Femur (tissue), 1 donor: ENCODE measurements at places on chromosomes 13 and 19.

DNA sequence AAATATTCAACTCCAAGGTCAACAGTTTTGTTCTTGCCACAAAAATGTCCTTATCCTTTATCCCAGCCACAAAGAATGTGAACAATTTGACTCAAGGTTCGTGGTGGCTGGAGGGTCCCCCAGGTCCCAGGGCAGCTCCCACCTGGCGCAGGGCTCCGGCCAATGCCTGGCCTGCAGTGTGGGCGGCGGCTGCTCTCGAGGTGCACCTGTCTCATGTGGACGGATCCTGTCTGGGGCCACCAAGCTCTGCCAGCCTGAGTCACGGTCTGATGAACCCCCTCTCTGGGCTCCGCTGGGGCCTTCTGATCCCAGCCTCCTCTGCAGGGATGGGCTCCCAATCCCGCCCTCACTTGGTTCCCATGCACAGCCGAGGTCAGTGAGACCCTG, 49.4 kb downstream of the GAS6 start:
- DNase-seq: no peak

- no peak for DNase-seq
Observed at GRCh38 chr13:85427416-85427815, 371.8 kb downstream of the SLITRK6 start.

- DNase-seq: no peak
Observed at GRCh38 chr13:24016046-24016445, 118.7 kb upstream of the C1QTNF9B start.

- peak; percentile 68 for DNase-seq
Observed at GRCh38 chr19:16660763-16661479, at the start of gene TMEM38A. Gene TMEM38A (plus strand): TSS chr19:16661139. CDS start chr19:16661218, 79 bp downstream.

- DNase-seq: no peak
Observed at GRCh38 chr13:91318886-91319285, 28.6 kb upstream of the MIR17HG start.

- DNase-seq: no peak
Observed at GRCh38 chr13:84290386-84290785, 408.1 kb upstream of the SLITRK1 start.

- no peak for DNase-seq
Observed at GRCh38 chr13:99000137-99000536, 22.3 kb upstream of the DOCK9 start.

DNA sequence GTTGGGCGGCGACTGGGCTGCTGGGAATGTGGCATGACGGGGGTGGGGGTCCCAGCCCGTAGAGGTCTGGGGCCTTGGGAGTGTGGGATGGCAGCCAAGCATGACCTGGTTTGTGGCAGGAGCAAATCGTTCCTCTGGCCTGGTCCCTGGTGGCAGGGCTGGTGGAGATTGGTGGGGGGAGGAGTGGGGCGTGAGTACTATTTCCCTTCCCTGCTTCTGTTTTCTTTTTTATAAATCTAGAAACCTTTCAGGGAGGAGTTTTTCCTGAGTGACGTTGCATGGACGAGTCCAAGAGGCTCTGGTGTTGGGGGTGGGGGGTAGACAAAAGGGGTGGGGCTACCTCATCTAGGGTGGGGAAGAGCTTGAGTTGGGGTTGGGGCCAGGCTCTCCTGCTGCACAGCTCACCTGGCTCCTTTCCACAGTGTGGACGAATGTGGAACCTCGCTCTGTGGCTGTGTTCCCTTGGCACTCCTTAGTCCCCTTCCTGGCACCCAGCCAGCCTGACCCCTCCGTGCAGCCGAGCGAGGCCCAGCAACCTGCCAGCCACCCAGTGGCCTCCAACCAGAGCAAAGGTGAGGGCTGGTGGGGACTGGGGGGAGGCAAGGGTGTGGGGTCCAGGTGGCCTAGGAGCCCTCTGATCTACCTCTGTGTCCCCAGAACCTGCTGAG, 15.4 kb upstream of the PRR19 start:
- peak; percentile 72 for DNase-seq

GRCh38 chr13:68616600-68617222, 1386.6 kb upstream of the PCDH9 start:
- no peak for DNase-seq

- no peak for DNase-seq
Observed at GRCh38 chr13:94759120-94759728, 46.9 kb upstream of the SOX21 start.

DNA sequence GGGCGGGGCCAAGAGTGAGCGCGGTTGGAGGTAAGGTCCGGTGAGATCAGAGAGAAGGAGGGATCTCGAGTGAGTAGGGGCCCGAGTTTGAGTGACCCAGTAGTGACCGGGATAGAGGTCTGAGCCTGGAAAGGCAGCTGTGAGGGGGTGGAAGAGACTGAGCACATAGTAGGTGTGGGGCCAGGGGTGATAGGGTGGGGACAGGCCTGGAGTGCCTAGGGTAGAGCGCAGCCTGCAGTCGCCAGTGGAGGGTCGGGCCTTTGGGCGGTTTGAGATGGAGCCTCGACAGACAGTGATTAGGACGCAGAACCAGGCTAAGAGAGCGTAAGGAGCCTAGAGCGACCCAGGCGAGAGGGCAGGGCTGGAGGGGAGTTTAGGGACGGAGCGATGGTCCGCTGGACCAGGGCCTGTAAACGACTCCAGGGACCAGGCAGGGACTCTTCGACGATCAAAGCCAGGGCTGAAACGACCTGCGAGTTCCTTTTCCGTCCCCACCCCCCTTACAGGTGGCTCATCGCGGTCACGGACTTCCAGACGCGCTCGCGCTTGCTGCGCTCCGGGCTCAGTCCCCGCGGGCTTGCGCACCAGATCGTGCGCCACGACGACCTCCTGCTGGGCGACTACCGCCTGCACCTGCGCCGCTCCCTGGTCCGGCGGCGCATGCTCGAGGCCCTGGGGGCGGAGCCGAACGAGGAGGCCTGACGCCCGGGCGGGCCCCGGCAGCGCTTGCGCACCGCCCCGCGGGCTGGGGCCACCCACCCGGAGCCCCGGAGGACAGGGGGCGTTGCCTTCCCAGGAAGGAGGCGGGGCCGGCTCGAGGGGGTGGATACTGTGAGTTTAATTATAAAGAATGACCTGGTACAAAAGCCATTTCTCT, 9.4 kb downstream of the C19orf81 start:
- DNase-seq: peak; percentile 81

DNA sequence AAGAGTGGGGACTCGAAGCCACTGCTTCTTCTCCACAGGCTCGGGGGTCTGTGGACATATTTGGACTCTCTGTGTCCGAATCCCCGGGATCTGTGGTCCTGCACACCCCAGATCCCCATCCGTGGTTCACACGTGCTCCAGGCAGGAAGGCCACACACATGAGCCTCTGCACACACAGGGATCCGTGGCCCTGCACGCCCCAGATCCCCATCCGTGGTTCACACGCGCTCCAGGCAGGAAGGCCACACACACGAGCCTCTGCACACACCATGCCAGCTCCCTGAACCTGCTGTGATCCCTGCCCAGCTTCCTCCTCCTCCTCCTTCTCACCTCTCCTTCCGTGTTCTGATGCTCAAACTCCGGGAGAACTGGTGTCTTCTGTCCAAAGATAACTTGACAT, 3.1 kb downstream of the TEX29 start:
- no peak for DNase-seq

DNA sequence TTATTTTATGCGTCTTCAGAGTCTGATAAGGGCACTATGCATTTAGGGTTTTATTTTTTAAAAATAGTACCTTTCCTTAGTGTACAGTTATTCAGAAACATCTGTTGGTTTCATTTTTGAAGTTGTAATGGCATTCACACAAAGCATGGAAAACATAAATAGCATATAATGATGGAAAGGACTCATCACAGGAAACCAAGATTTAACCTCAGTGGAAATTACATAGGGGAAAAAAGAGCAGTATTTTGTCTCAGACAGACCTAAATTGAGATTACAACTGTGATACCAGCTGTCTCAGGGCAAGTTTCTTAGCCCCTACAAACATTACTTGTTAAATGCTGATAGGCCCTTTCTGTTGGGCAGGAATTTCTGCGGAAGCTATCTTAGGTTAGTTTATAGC, 57.2 kb downstream of the NHLRC3 start:
- DNase-seq: no peak

DNA sequence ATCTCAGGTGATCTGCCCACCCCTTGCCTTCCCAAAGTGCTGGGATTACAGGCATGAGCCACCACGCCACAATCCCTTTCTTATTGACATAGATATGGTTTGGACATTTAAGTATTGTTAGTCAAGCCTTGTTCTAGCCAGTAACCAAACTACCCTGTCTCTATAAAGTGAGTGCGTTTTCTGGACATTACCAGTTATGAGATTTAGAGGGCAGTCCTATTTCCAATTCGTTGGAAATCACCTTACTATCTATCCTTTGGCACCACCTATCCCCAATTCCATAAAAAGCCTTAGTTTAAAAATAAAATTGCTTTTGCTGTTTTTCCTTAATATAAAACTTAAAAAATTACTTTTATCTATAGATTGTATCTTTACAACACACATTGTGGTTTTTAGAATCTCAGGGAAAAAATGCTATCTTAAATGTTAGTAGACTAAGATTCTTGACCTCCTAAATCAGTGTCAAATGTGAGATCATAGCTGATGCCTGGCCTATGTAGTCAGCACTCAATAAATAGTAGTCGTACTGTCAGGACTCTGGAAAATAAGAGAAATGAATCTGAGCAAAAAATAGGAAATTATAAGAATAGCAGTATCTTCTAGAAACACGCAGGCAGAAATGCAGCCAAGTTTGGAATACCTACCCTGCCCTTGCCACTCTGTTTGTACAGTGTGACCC, 57.0 kb downstream of the NUFIP1 start:
- DNase-seq: no peak

DNA sequence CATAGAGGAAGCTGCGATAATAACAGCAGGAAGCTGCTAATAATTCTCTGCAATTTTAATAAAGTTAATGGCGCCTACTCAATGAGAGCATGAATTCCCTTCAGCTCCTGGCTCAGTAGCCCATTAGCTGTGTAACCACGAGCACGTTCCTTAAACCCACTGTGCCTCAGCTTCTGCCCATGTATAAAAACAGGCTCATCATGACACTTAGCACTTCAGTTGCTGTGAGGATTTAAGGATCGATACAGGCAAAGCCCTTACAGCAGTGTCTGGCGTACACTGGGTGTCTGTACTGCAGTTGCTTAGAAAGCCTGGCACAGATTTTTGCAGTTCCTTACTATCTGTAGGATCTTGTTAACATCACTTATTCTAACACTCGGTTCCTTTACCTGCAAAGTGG, 673.4 kb upstream of the ARGLU1 start:
- DNase-seq: no peak

DNA sequence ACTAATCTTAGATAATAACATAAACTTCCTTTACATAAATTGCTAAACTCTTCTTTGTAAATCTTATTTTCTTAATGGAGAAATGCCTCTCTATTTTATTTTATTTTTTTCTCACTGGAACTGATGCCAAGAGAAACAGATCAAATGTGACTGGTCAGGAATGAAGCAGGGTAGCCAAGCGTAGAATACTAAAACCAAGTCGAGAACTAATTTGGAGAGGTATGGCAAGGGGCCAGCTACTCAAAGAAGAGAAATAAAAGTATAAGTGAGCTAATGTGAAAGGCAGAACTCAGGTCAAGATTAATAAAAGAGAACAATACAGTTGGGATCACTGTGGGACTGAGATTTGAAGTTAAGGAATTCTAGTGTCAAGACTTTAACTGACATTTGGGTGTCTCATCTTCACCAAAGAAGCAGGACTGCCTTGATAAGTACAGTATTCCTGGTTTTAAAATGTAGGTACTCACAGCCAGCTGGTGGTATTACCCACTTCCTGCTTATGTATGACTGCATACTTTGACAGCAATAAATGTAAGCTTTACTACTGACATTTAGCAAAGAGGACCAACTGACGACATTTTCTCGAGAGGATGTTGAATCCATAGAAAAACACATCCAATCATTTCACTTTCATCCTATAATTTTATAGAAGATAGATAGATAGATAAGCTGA, 1192.2 kb downstream of the EFNB2 start:
- no peak for DNase-seq

DNA sequence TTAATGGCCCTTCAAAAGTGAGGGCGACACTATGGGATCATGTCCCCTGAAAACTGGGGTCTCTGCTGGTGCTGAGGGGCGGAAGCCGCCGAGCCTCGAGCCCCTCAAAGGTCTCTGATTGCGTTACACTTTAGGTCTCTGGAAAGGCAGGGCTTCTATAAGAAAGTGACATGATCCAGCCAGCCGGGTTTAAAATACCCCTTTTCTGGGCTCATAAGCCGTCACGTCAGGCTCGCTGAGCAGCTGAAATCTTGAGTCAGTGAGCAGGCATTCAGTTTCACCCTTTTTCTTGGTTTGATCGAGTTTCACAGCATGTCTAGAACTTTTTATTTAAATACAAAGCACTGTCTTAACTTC, 600 bp upstream of the HMGB1 start:
- DNase-seq: no peak

GRCh38 chr13:30802953-30803478, 67.7 kb downstream of the ALOX5AP start:
- peak; percentile 87 for DNase-seq

GRCh38 chr13:33976965-33977364, 159.0 kb downstream of the RFC3 start:
- DNase-seq: no peak

- DNase-seq: no peak
Observed at GRCh38 chr19:32930567-32930966, 41.2 kb downstream of the CEP89 start.

DNA sequence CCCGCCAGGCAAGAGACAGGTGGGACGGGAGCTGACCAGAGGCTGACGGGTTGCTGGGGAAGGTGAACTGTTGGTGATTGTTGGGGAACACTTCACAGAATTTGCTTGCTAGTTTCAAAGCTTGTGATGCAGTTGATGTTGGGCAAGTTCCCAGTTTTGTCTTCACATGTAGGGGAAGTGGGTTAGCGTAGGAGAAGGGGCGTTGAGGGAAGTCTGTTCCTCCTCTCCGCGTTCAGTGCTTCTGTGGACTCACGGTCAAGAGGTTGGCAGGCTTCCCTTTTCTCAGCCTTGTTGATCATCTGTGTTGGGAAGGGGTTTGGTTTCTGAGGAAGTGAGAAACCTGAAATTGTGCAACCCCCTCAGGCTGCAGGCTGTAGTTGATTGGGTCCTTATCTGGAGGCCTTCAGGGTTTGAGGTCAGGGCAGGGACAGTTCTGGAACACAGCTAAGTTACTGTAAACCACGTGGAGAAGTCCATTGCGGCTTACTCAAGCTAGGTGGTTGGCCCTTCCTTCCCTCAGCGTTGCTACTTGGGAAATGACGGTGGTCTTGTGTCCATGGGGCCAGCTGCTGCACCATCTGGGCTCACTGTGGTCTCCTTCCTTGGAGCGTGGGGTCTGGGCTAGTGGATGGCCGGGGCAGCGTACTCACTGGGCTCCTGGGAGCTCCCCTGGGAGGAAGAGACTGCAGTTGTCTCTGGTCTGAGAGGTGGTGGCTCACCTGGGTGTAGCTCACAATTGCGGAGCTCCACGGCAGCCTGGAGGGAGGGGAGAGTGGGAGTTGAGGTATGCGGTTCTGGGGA, 7.5 kb downstream of the RPS9 start:
- DNase-seq: peak; percentile 83

GRCh38 chr19:5231857-5232678, 108.5 kb downstream of the PTPRS start:
- DNase-seq: no peak
